ENCODE measurements at places on chromosomes 5 and 9.
A peak's percentile ranks its signal among the peaks of the same experiment; 100 is the strongest.

DNA sequence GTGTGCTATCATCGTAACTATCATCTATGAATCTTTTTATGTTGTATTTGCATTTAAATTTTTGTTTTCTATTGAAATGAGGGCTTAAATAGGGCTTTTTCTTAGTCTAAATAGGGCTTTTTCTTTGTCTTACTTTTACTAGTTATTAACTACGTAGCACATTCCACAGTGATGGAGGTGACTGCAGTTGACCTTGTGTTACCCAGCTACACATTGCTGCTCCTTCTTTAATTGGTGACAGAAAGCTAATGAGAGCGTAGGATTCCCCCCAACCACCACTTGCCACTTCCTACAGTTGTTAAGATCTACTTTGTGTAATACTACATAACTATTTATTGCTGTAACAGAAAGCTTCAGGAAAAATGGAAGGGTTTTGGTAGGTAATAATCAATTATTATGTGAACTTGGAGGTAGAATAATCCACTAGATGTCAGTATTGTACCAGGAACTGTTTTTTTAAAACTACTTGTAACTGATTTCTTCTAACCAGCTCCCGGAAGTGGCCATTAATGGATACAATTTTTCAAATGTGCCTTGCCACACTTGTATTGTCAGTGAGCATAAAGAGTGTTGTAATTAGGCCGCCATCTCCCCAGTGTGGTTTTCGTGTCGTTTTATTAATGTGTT, 18.0 kb downstream of the MTRR start:
- DNase-seq = no peak

DNA sequence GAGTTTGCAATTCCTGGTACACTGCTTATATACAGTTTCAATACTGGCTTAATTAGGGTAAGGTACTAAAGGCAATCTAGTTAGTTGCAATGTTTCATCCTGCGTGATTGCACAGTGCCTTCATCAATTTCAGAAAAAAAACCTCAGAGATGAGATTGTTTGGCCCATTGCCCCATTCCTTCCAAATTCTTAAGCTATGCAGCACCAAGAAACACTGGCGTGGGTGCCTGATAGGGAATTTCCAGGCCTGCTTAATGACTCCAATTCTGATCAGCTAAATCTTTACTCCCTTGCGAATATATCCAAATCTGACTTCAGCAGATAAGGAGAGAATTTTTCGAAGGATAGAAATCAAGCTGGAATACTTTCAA, 35.9 kb upstream of the GAS1 start:
- no peak for DNase-seq

DNA sequence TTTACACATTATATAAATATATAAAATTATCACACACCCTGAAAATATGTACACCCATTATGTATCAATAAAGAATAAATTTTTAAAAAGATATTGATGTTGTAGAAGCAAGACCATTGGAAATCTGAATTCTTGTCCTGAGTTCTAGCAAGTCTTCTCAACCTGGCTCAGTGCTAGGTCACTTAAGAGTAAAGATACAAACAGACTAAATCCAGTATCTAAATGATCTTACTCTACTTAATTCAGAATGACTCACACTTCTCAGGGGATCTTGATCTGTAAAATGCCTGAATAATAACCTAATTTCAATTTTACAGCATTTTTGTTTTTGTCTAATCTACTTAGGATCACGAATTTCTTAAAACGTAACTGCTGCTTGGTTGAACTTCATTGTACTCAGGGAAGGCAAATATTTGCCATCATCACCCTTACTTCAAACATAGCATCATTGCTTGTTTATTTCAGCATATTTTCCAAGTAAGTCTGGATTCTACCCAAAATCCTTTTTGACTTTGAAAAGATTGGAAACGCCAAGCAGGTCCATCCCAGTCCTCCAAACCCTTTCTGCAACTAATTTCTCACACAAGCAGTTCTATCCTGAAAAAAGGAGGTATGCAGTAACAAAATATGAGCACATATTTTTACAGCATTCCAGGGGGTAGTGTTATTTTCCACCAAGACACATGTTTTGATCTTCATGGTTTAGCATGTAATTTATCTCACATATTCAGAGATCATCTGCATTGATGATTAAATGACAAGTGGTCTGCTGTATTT, 582.6 kb downstream of the PSAT1 start:
- DNase-seq = no peak

DNA sequence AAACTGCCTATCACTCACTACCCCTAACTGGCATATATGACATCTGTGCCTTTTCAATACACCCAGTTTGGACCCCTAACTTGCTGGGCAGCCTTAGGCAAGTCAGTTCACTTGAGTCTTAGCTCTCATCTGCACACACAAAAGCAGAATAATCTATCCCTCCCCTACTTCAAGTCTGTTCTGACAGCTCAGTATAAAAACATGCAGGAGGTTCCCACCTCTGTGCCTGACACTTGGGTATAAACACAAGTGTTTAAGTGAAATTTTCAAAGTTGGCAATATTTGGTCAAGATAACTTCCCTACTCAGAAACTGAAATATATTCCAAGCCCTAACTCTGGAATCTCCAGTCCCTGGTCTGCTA, 12.6 kb downstream of the HNRNPH1 start:
- DNase-seq = no peak

DNA sequence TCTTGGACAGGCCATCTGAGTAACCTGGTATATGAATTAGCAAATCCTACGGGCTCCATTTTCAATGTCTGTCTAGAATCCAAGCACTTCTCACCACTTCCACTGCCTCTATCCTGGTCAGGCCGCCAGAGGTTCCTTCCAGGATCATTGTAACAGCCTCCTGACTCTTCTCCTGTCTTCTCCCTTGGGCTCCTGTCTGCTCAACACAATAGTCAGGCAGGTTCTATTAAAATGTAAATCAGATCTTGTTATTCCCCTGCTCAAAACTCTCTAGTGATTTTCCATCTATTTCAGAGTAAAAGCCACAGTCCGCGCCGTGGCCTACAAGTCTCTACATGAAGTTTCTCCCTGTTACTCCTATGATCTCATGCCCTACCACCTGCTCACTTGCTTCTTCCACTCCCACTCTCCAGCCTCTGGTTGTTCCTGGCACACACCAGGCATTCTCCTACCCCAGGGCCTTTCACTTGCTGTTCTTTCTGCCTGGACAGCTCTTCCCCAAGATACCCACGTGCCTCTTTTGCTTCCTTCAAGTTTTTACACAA, 21.7 kb downstream of the ZNF366 start:
- no peak for DNase-seq

DNA sequence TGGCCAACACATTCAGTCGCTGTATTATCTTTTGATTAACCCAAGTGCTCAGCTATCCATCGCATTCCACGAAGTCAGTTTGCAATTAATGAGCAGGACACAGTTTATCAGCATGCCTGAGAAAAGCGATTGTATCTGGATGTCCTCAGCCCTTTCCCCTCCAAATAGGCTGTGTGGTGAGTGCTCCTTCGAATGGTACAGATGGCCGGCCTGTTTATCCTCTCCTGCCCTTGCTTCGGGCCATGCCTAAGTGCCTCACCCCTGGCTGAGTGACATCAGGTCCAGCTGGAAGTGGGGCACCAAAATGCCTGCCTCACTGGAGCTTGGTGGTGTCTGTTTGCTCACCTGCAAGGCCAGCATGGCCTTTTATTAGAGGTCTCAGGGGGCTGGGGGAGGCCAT, 317.3 kb downstream of the GADD45G start:
- no peak for DNase-seq

DNA sequence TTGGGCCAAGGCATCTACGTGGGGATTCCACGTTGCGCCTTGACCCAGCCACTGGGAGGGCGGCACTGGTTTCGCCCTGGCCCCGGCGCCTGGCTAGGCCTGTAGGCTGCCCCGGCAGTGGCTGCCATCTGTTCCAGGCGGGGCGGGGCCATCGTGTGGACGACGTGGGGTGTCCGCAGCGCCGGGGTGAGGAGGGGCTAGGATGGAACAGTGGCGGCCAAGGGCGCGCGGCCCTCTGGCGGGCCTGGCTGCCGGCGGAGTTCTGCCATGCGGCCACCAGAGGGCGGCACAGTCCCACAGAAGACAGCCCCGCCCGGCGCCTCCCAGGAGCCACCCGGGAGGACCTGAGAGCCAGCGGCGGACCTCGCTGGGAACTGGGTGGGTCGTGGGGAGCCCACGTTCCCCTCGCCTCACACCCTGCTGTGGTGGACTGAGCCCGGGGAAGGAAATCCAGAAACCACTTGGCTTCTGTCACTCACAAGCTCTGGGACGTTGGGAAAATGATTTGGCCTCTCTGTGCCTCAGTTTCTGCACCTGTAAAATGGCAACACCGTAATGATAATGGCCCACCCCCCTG, 22.6 kb upstream of the RAPGEF1 start:
- peak; percentile 58 for DNase-seq

- DNase-seq = no peak
Measured at GRCh38 chr9:134945509-134946275, 28.0 kb upstream of the FCN1 start.

DNA sequence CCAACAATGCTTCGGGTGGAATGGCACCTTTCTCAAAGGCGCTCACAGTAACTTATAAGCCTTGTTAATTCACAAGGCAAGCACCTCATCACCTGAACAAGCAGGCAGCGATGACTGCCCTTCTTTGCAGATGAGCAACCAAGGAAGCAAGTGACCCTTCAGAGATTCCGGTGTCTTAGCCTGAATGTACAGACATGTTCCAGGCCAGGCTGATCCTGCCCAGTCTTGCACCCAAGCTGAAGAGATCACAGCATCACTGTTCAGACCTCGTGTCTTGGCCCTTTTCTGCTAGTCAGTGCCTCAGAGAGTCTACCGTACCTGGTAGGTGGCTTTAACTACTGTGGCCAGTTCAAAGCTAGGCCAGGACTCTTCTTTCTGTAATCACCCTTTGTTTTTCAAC, 94.7 kb upstream of the ERCC6L2 start:
- no peak for DNase-seq

DNA sequence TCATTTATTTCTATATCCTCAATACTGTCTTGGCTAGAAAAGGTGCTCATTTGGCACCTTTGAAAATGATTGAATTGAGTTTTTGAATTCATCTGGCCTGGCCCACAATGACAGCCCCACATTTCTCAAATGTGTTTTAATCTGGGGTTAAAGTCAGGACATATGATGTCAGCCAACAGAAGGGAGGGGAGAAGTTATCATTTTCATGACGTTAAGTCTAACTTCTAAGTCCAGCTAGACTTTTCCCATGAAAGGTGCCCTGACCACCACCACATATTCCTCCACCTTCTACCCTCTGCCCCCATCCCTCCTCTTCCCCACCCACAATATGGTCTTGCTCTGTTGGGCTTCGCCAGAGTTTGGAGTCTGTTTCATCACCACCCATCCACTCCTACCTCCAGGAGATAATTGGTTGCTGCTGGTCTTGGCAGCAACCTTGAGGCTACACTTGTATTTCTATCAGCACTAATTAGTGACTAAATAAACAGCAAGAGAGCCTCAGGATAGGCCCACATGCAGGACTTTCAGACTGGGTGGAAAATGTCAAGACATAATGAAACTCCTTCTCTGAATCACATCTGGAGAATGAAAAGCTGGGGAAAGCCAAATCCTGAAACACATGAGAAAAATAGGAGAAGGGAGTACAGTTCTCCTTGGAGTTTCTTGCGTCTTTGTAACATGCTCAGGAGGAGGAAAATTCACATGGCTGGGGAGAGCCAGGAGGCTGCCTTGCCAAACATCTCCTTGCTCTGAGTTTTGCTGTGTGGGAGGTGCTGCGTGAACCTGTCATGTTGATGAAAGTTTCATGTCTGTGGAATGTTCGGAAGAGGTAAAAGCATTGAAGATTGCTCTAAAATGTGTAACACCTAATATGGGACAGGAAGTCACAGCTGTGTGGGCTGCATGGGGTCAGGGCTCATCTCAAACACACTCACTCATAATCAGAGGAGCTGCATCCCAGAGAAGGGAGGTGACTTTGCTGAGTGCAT, 544.7 kb upstream of the KLF4 start:
- DNase-seq = no peak

Data from activated naive CD4-positive, alpha-beta T cell (primary cell).